ENCODE measurements at places on chromosomes 1 and 21. TPM values are rescaled to one million over a fixed set of nuclear protein-coding genes. Genes with fewer than 3 reads are reported as not detected.

IQCC gene
- 3.1 TPM for total RNA-seq

DMBX1 gene
- 0.82 TPM for total RNA-seq

KRTAP11-1 gene
- total RNA-seq: not detected

KRTAP21-2 gene
- not detected for total RNA-seq

LORICRIN gene
- total RNA-seq: not detected

CC2D1B gene
- 11.8 TPM for total RNA-seq

SPRR2E gene
- total RNA-seq: not detected

ADSS2 gene
- total RNA-seq: 53.2 TPM

DNA sequence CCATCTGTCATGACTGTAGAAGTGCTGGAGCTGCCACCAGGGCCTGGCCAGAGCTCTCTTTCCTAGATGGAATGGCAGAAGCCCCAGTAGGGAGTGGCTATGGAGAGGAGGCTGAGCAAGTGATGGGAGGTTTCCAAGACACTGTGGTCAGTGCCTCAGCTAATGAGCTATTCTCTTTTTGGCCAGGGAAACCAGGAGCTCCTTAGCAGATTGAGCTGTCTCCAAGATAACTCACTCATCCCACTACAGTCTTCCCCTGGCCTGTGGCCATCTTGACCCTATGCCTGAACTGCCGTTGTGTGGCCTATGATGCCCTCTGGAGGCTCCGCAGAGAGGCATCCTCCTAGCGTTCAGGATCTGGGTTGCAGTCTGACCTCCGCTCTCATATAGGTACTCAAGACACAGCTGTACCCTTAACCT is 60.5 kb downstream of the ERI3 start:
- DNase-seq: peak; percentile 80

DNA sequence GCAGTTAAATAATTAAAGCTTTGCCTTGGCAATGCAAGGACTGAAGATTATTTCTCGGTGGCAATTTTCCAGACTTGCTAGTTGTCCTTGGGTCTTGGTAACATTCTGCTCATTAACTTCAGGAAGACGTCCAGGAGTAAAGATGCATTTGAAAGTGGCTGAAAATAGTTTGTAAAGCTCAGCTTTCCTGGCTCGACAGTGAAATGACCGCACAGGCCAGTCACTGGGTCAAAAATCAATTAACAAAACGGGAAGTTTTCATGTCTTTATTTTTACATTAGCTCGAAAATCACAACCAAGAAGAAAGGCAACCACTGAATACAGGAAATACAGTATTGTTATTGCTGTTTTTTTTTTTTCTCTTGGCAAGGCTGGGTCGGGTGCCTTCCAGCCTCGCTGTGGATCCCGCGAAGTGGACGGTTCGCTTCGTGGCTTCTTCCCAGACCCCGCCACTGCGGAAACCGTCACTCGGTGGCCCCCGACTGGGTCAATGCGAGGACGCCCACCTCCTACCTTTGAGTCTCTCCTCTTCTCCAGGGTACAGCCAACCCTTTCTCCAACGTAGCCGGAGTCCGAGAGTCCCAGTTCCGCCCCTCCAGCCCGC is 479 bp upstream of the SNX7 start:
- no peak for DNase-seq

DNA sequence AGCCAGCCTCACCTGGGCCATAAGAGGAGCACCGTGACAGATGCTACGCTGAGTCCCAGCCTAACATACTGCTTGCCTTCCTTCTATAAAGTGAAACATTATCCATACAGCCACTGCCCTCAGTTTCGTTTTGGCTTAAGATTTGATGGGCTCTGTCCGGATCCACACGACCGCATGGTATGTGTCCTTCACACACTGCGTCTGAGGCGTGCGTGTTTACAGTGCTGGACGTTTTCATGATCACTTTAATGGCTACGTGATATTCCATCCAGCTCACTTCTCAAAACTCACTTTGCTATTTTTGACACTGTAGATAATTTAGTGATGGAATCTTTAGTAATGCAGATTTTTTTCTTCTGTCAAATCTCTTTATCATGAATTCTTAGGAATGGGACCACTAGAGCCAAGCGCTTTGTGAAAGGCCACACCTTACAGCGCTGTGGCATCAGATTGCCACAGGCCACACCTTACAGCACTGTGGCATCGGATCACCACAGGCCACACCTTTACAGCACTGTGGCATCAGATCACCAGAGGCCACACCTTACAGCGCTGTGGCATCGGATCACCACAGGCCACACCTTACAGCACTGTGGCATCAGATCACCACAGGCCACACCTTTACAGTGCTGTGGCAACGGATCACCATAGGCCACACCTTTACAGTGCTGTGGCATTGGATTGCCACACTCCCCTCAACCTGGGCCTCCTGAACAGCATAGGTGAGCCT is 47.1 kb downstream of the PRDM15 start:
- DNase-seq: no peak

DNA sequence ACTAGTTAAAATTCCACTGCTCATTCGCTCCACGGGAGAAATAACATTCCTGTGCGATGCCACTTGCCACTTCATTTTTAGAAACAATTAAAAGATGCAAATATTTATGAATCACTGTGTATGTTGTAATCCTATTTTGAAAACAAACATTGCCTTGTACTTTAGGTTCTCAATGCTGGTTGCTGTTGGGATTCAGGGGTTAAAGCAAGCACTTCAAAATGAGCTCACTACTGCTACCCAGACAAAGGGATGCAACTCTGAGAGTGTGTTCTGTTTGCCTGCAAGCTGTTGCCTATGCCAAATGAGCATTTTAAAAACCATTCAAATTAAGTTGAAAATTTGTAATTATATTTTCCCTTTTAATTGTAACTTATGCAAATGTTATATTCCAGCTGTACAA is 87.5 kb downstream of the RWDD3 start:
- no peak for DNase-seq

GRCh38 chr21:24023936-24024335 is 1583.3 kb downstream of the MRPL39 start:
- DNase-seq: no peak

DNA sequence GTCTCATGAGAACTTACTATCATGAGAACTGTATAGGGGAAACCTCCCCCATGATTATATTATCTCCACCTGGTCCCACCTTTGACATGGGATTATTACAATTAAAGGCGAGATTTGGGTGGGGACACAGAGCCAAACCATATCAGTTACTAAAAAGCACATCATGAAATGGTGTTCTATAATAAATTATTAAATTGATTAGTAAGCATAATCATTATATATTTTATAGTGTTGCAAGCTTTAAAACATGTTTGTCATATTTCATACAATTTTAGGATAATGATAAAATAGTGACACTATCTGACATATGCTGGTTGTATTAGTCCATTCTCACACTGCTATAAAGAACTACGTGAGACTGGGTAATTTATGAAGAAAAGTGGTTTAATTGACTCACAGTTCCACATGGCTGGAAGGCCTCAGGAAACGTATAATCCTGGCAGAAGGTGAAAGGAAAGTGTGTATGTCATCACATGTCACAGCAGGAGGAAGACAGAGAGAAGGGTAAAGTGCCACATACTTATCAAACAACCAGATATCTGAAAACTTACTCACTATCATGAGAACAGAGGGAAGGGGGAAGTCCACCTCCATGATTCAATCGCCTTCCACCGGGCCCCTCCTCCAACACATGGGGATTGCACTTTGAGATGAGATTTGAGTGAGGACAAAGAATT is 539.2 kb upstream of the OLFM3 start:
- no peak for DNase-seq

- peak; percentile 26 for DNase-seq
Measured at GRCh38 chr1:235503403-235504121, 690 bp downstream of the B3GALNT2 start.

DNA sequence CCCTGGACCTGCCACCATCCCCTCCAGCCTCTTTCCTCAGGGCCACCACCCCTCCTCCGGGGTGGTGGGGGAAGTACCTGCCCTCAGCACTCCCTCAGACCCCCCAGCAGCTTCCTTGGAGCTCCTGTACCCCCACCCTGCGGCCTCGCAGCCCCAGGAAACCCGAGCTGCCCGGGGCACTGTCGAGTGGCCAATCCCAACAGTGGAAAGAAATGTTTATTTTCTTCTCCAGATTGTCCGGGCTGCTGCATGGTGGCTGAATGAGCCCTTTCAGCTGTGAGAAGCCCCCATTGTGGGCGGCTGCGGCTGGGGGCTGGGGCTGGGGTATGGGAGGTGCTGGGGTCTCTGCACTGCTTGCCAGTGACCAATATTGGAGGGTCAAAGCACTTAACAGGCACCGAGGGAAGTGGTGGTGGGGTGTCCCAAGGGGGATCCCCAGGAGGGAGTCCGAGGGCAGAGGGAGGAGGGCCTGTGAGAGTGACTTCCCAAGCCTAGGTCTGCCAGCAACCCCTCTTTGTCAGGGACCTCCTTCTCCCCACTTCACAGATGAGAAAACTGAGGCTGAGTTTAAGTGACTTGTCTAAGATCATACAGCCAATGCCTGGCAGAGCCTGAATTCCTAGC is 25.2 kb downstream of the RUNX3 start:
- no peak for DNase-seq

DNA sequence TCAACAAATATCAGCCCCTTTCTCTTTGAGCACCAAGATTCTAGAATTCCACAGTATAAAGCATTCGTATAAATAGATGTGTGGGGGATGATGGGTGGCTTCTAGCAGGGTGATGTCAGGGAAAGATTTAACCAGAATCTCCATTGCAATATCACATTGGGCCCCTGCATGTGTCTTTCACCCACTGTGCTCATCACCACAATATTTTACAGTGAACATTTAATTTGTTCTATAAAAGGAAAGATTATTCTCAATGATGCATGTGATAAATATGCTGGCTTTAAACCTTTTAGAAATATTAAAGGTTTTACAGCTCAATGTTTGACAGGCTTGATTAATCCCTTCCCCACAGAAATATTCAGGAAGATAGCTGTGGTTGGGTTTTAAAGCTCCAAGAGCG is 457.8 kb upstream of the DAB1 start:
- DNase-seq: no peak

GRCh38 chr1:156584813-156585212 is 5.3 kb downstream of the TTC24 start:
- DNase-seq: no peak

DNA sequence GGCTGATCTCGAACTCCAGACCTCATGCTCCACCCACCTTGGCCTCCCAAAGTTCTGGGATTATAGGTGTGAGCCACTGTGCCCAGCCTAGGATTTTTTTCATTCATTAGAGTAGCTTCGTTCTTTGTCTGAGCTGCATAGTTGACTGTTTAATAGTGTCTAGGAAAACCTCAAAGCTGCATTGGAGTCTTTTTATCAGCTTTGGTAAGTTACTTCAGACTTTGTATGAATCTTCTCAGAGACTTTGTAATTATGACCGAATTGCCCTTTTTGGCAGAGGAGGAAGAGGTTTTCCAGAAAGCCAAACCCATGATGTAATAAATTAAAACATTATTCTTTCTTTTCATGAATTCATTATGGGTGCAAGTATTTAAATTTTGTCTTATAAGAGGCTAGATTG is 5.1 kb downstream of the DNAJB4 start:
- DNase-seq: no peak

DNA sequence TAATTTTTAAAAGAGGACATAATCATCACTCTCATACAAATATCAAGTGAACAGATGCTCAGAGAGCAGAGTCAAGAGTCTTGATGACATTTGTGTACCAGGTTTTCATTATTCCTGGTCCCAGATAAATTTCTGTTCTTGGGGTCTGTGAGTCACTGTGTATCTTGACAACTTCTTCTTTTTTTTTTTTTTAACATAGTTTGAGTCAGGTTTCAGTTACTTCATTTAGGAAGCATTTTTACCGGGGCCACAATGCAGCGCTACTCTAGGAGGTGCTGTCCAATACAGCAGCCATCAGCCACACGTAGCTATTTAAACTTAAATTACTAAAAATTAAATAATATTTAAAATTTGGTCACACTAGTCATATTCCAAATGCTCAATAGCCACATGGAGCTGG is 188.1 kb upstream of the SAMSN1 start:
- no peak for DNase-seq

DNA sequence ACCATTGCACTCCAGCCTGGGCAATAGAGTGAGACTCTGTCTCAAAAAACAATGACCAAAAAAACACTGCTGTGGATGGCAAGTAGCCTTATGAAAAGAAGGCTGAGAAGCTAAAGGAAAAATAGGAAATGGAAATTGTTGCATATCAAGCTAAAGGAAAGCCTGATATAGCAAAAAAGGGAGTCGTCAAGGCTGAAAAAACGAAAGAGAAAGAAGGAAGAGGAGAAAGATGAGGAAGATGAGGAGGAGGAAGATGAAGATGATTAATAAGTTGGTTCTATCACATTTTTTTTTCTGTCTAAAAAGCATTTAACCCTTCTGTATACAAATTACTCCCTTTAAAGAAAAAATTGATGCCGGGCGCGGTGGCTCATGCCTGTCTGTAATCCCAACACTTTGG is 10.2 kb upstream of the PRDX1 start:
- no peak for DNase-seq

DNA sequence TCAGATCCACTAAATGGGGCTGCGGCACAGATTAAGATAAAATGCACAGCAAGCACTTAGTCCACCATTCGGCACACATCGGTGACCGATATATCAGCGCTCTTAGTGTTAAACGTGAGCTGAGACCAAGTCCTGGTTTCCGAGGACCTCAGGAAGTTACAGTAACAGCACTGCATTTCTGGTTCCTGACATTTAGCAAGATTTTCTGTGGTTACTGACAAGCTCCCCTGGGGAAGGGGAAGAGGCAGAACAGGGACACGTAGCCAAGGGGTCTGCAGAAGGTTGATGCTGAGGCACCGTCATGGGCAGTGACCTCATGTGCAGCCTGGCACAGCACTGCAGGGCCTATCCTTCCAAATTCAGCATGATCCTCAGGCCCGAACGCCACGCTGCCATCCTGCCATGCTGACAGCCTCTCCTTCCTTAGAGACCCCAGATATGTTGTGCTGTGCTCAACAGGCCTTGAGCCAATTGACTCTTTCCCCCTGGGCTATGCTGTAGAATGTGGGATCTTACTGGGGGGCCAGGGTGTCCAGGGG is 13.4 kb upstream of the PEF1 start:
- no peak for DNase-seq

DNA sequence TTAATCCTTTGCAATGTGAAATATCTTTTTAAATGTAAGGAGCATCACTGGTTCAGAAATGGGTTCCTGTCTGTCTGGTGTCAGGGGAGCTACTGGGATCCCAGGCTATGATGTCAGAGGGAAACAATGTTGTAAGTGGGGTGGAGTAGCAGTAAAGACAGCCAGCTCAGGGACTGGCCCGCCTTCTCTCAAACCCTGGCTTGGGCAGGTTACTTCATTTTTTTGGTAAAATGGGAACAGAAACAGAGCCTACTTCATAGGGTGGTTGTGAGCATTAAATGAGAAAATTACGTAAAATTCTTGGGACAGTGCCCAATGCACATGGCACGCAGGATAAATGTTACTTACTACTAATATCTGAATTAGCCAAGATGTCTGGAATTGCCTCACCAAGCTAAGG is 30.7 kb upstream of the IL20 start:
- no peak for DNase-seq

Data from cerebellum (tissue), 4 donors.